ENCODE measurements at places on chromosomes 3 and 15. TPM values are rescaled to one million over a fixed set of nuclear protein-coding genes. Genes with fewer than 3 reads are reported as not detected.
A peak's percentile ranks its signal among the peaks of the same experiment; 100 is the strongest.

DNA sequence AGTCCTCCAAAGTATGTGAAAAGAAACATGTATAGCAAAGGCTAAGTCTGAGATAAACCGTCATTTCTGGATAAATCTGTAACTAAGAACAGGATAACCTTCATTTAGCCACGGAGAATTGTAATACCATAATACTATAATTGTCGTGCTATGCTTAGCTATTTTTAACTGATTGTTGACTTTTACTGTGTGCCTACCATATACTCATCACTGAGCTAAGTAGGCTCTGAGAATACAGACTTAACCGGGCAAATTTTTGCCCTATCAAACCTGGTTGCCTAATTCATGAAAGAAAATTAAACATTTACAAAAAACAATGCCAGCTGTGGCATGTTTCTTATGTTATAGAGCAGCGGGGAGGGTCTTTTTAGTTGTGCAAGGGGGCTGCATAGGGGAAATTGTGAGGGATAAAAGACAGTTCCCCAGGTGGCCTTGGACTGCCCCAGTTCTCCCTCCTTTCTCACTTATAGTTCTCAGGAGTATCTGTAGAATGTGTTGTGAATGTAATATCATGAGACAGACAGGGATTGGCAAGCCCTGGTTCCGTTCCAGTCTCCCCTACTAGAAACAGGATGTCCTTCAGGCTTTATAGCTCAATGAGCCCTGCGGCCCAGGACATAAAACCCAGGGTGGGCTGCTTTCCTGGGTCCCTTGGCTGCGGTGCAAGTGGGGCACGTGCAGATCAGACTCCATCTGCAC, 318.5 kb downstream of the GBE1 start:
- no peaks in the 10 kb centered on the region for H3K4me1 ChIP-seq
- no peak overlapping the region for H3K27ac ChIP-seq
- H3K36me3 ChIP-seq: no peaks in the 10 kb centered on the region
- DNase-seq: no peak

DNA sequence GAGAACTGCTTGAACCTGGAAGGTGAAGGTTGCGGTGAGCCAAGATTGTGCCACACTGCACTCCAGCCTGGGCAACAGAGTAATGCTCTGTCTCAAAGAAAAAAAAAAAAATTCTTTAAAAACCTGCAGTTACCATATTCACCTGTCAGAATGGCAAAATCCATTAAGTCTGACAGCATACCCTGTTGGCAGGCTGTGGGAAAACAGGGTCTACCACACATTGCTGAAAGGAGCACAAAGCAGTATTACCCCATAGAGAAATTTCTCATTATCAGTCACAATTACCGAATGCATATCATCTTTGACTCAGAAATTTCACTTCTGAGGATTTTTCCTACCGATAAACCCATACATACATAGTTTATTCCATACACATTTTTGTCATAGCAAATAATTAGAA, 264.1 kb upstream of the SLCO3A1 start:
- H3K36me3 ChIP-seq: no peaks in the 10 kb centered on the region
- no peaks in the 10 kb centered on the region for H3K4me1 ChIP-seq
- no peak overlapping the region for H3K4me3 ChIP-seq
- no peak for DNase-seq
- H3K27me3 ChIP-seq: no peaks in the 10 kb centered on the region
- no peak overlapping the region for H3K27ac ChIP-seq

PLA2G4E gene
- not detected for total RNA-seq

LDHAL6B gene
- total RNA-seq: not detected

CKMT1A gene
- 2.0 TPM for total RNA-seq

GRCh38 chr15:78951841-78952238, 7.0 kb upstream of the CTSH start:
- H3K27ac ChIP-seq: peak overlapping the region; percentile 13
- H3K27me3 ChIP-seq: no peaks in the 10 kb centered on the region
- no peak overlapping the region for H3K4me3 ChIP-seq
- no peaks in the 10 kb centered on the region for H3K36me3 ChIP-seq
- no peak for DNase-seq
- H3K4me1 ChIP-seq: peaks cover 5% of the 10 kb centered on the region

GRCh38 chr3:29591579-29591978, 310.7 kb downstream of the RBMS3 start:
- H3K4me3 ChIP-seq: no peak overlapping the region
- no peak for DNase-seq
- H3K36me3 ChIP-seq: no peaks in the 10 kb centered on the region
- no peaks in the 10 kb centered on the region for H3K27me3 ChIP-seq

GRCh38 chr3:48301800-48302166, 31.7 kb downstream of the SPINK8 start:
- H3K4me3 ChIP-seq: peak overlapping the region; percentile 90
- no peaks in the 10 kb centered on the region for H3K4me1 ChIP-seq
- H3K27ac ChIP-seq: peak overlapping the region; percentile 99
- H3K27me3 ChIP-seq: no peaks in the 10 kb centered on the region

- H3K27me3 ChIP-seq: peaks cover 26% of the 10 kb centered on the region
- H3K36me3 ChIP-seq: no peaks in the 10 kb centered on the region
- no peak overlapping the region for H3K4me3 ChIP-seq
- DNase-seq: no peak
- no peaks in the 10 kb centered on the region for H3K4me1 ChIP-seq
- H3K27ac ChIP-seq: no peak overlapping the region
Measured at GRCh38 chr15:77702211-77702957, 69.7 kb upstream of the LINGO1 start.

TRIM71 gene
- total RNA-seq: under 0.01 TPM

DNA sequence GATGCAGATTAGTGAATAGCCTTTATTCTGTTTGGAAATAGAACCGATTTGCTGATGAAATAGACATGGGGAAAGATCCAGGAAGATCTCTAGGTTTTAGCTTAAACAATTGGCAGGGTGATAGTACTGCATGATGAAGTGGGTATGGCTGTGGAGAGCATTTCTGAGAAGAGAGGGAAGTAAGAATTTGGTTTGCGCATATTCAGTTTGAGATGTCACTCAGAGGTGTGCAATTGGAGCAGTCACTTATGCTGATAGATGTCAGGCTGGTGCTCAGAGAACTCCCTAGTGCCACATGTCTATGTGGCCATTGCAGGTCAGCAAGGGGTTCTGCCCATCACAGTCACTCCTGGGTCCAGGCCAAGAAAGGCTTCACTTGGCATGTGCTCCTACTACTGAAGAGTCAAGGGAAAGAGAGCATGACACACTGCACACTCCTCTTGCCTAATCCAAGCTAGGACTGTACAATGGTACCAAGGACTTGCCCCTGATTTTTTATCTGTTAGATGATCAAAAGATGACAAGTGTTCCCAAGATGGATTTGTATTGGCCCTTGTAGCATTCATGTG, 57.2 kb upstream of the ST8SIA2 start:
- no peak for DNase-seq
- H3K4me1 ChIP-seq: no peaks in the 10 kb centered on the region
- H3K4me3 ChIP-seq: no peak overlapping the region

GRCh38 chr15:78195735-78196201, 38.6 kb downstream of the ACSBG1 start:
- no peak for DNase-seq
- no peak overlapping the region for H3K4me3 ChIP-seq
- no peaks in the 10 kb centered on the region for H3K4me1 ChIP-seq
- H3K27ac ChIP-seq: no peak overlapping the region
- H3K36me3 ChIP-seq: no peaks in the 10 kb centered on the region
- H3K27me3 ChIP-seq: no peaks in the 10 kb centered on the region

DNA sequence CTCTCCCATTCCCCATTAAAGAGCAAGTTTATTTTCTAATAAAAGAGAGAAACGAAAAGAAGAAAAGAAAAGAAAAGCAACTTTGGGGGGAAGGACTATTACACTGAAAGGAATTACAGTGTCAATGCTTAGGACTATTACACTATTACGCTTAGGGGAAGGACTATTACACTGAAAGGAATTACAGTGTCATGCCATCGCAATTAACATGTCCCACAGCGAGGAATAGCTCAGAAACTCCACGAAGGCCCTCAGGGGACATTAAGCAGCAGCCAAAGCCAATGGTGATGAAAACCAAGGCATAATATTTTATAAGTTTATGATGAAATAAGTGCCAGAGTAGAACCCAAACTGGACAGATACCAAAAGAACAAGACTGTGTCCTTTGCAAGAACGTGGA, 22.1 kb upstream of the DET1 start:
- H3K36me3 ChIP-seq: no peaks in the 10 kb centered on the region
- no peak overlapping the region for H3K27ac ChIP-seq
- H3K27me3 ChIP-seq: no peaks in the 10 kb centered on the region
- no peak overlapping the region for H3K4me3 ChIP-seq

GRCh38 chr3:37726525-37727290, 135.0 kb upstream of the CTDSPL start:
- no peaks in the 10 kb centered on the region for H3K4me1 ChIP-seq
- H3K4me3 ChIP-seq: no peak overlapping the region
- H3K36me3 ChIP-seq: no peaks in the 10 kb centered on the region
- no peak overlapping the region for H3K27ac ChIP-seq
- H3K27me3 ChIP-seq: no peaks in the 10 kb centered on the region

HTR3E gene
- not detected for total RNA-seq

GRCh38 chr3:103381296-103382079, 946.7 kb downstream of the ZPLD1 start:
- no peaks in the 10 kb centered on the region for H3K36me3 ChIP-seq
- no peak overlapping the region for H3K4me3 ChIP-seq

DNA sequence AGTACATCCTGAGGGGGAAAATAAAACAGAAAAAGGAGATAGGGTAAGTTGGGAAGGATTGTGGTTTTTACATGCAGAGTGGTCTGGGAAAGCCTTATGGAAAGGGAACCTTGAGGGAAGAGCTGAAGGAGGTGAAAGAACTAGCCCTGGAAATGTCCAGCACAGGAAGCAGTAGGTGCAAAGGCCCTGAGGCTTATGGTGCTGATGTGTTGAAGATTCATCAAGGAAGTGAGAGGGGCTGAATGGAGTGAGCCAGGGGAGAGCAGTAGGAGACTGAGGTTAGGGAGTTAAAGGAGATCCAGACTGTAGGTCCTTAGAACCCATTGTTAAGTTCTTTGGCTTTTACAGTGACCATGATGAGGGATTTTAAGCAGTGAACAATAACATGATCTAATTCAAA, 33.0 kb downstream of the ATP1B3 start:
- H3K27ac ChIP-seq: no peak overlapping the region
- no peaks in the 10 kb centered on the region for H3K4me1 ChIP-seq
- no peaks in the 10 kb centered on the region for H3K27me3 ChIP-seq
- H3K4me3 ChIP-seq: no peak overlapping the region
- DNase-seq: no peak

- H3K27ac ChIP-seq: peak within 1 kb of the TSS; percentile 98
- no peaks in the 10 kb centered on the region for H3K27me3 ChIP-seq
- peak within 1 kb of the TSS; percentile 97 for H3K4me3 ChIP-seq
- H3K4me1 ChIP-seq: peaks cover 18% of the 10 kb centered on the region
- no peak for DNase-seq
- no peaks in the 10 kb centered on the region for H3K36me3 ChIP-seq
Measured at GRCh38 chr3:42653560-42654330, at the start of gene ZBTB47. ZBTB47 (plus strand) TSS chr3:42653697; CDS start chr3:42658356, 4,659 bp downstream.

- no peaks in the 10 kb centered on the region for H3K36me3 ChIP-seq
- no peak for DNase-seq
- no peak overlapping the region for H3K4me3 ChIP-seq
- no peaks in the 10 kb centered on the region for H3K4me1 ChIP-seq
Measured at GRCh38 chr3:27661797-27662196, 60.3 kb downstream of the EOMES start.

TGM5 gene
- 3.1 TPM for total RNA-seq

DNA sequence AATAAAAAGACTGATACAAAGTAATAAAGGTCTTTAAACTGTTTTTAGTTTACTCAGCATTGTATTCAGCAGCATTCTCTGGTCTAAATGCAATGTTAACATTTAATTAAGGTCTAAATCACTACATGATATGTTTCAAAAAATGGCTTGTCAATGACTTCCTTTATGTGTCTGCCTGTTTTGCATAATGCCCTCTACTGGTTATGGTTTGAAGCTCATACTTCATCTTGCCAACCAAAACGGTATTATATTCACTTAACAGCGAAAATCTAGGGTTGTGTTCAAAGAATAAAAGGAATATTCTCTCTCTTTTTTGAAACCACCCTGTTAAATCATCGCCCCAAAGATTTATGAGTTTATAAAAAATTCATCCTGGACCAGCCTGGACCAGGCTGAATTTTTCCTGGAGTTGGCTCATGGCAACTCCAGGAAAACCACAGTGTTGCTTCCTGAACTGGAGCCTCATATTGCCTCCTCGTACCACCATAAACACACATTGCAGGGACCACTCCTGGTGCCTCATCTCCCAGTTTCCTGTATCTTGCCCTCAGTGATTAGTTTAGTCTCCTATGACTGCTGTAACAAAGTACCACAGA, 6.7 kb upstream of the NCEH1 start:
- no peak for DNase-seq
- no peak overlapping the region for H3K4me3 ChIP-seq
- no peaks in the 10 kb centered on the region for H3K36me3 ChIP-seq
- H3K4me1 ChIP-seq: no peaks in the 10 kb centered on the region

- no peak overlapping the region for H3K4me3 ChIP-seq
- no peak for DNase-seq
- no peak overlapping the region for H3K27ac ChIP-seq
Measured at GRCh38 chr15:87345961-87346360, 910.6 kb downstream of the NTRK3 start.

PIF1 gene
- total RNA-seq: 1.3 TPM

NR2E3 gene
- total RNA-seq: 2.9 TPM

CLDN18 gene
- total RNA-seq: not detected

IMPG2 gene
- total RNA-seq: 0.15 TPM

DNA sequence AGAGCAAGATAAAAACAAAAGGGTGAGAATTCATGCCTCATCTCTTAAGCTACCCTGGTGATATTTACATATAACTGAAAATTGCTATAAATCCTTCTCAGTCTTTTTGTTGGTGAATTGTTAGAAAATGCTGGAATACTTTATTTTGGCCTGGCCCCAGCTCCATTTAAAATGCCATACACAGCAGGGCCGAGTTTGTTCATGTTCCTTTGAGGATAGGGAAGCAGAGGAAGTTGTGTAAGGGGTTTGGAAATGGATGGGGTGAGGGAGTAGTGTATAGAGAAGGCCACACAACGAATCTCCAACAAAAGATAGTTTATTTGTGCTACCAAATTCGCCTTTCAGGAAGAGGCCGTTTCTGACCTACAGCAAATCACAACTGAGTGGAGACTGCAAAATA, 78.6 kb upstream of the ADAMTS9 start:
- no peak for DNase-seq
- no peaks in the 10 kb centered on the region for H3K4me1 ChIP-seq
- H3K36me3 ChIP-seq: no peaks in the 10 kb centered on the region
- no peak overlapping the region for H3K27ac ChIP-seq
- H3K27me3 ChIP-seq: no peaks in the 10 kb centered on the region
- H3K4me3 ChIP-seq: no peak overlapping the region

GRCh38 chr3:9911863-9912262, 5.0 kb upstream of the IL17RC start:
- no peaks in the 10 kb centered on the region for H3K36me3 ChIP-seq
- H3K27me3 ChIP-seq: no peaks in the 10 kb centered on the region
- no peak overlapping the region for H3K4me3 ChIP-seq
- no peak overlapping the region for H3K27ac ChIP-seq
- peaks cover 12% of the 10 kb centered on the region for H3K4me1 ChIP-seq

- H3K27me3 ChIP-seq: no peaks in the 10 kb centered on the region
- no peak overlapping the region for H3K27ac ChIP-seq
- H3K4me3 ChIP-seq: no peak overlapping the region
- DNase-seq: no peak
- H3K4me1 ChIP-seq: no peaks in the 10 kb centered on the region
Measured at GRCh38 chr3:55903680-55904079, 416.6 kb upstream of the WNT5A start.

GRCh38 chr3:69288161-69288895, 97.6 kb downstream of the FRMD4B start:
- no peak overlapping the region for H3K4me3 ChIP-seq
- no peak for DNase-seq
- H3K27ac ChIP-seq: no peak overlapping the region
- no peaks in the 10 kb centered on the region for H3K27me3 ChIP-seq

SLC12A1 gene
- under 0.01 TPM for total RNA-seq

GRCh38 chr3:8629151-8630021, 15.2 kb downstream of the SSUH2 start:
- H3K4me3 ChIP-seq: no peak overlapping the region
- no peaks in the 10 kb centered on the region for H3K36me3 ChIP-seq
- H3K27me3 ChIP-seq: no peaks in the 10 kb centered on the region
- H3K27ac ChIP-seq: no peak overlapping the region

All from breast epithelium (tissue), 4 donors.